GM23248 (cell line): ENCODE measurements at places on chromosomes 5 and 9. TPM values are rescaled to one million over a fixed set of nuclear protein-coding genes. Genes with fewer than 3 reads are reported as not detected.

DNA sequence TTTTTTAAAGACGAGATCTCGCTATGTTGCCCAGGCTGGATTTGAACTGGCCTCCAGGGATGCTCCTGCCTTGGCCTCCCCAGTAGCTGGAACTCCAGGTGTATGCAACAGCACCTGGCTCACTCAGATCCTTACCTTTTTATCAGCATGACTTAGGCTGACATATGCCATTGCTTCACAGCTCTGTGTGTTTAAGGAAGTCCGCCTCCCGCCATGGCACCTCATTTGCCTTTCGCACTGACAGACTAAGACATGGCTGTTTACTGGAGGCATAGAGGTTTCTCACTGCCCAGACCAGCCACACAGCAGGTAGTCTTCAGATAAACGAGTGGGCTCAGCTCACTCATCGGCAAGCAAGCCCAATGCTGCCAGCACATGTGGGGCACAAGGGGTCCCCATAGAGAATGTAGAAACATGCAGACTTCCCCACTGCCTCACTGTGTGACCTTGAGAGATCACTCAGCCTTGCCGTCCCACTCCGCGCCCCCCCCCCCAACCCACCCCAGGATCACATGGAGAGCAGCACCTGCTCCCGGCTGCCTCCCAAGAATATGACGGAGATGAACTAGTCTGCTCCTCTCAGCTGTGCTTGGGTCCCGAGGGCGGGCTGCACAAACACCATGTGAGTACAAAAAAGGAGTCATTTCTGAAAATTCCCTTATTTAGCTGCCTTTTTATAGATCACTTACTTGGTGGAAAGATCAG, 62.8 kb downstream of the DCP2 start:
- no peak for DNase-seq

GRCh38 chr5:173230690-173231380, 4.2 kb downstream of the NKX2-5 start:
- no peak for DNase-seq

GRCh38 chr5:35136386-35136785, 88.6 kb upstream of the AGXT2 start:
- DNase-seq: peak; percentile 100

DNA sequence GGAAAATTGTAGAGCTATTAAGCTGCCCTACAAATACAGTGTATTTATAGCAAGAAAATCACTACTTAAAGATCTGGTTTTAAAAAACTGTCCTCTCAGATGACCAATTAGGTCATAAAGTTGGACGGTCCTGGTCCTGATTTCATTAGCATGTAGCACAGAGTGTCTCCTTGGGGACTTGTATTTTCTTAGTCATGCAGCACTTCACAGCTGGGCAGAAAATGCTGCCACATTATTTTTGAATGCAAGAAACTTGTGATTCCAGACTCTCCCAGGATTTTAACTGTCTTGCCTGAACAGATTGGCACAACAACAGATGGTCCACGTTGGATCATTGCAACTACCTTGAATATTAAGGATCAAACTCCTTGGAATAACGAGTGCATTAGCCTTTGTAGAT, 348.1 kb upstream of the SGCD start:
- peak; percentile 24 for DNase-seq

DNA sequence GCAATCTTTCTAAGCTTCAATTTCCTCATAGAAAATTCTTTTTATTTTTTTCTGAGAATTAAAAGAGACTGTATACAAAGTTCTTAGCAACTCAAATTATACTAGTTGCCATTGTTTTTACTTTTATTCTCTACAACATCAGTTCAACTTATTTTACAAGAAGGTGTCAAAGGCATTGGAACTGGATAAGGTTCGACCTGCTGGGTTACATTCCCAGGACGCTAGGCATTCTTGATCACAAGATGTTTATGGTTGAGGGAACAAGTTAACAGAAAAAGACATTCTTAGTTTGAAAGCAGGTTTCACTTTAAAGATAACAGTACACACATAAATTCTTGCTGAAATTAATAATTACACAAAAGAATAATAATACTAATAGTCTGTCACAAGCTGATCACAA, 163.5 kb upstream of the SNX2 start:
- DNase-seq: no peak

GRCh38 chr5:52491071-52491787, 296.5 kb upstream of the ITGA1 start:
- DNase-seq: no peak

DNA sequence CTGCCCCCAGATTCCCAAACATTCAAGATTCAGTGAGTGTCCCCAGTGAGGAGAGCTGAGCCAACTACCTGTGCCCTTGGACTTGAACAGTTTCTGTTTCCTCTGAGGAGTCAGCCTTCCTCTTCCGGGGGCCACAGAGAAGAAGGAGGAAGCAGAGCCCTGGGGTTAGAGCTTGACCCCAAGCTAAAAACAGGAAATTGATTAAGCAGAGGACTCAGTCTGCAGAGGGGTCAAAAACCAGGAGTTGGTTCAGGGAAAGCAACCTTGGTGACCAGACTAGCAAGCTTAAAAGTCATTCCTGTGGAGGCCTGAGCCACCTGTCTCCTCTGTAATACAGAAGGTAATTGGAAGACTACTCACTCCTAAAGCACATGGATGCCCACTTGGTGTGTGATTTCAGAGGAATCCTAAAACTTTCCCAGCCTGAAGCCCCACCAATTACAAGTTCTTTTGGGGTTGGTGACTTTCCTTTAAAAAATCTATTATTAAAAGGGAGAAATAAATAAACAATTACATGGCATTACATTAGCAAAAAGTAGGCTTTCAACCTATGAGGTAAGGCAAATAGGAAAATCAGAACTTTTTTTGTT, 64.2 kb upstream of the SELENOP start:
- no peak for DNase-seq

DNA sequence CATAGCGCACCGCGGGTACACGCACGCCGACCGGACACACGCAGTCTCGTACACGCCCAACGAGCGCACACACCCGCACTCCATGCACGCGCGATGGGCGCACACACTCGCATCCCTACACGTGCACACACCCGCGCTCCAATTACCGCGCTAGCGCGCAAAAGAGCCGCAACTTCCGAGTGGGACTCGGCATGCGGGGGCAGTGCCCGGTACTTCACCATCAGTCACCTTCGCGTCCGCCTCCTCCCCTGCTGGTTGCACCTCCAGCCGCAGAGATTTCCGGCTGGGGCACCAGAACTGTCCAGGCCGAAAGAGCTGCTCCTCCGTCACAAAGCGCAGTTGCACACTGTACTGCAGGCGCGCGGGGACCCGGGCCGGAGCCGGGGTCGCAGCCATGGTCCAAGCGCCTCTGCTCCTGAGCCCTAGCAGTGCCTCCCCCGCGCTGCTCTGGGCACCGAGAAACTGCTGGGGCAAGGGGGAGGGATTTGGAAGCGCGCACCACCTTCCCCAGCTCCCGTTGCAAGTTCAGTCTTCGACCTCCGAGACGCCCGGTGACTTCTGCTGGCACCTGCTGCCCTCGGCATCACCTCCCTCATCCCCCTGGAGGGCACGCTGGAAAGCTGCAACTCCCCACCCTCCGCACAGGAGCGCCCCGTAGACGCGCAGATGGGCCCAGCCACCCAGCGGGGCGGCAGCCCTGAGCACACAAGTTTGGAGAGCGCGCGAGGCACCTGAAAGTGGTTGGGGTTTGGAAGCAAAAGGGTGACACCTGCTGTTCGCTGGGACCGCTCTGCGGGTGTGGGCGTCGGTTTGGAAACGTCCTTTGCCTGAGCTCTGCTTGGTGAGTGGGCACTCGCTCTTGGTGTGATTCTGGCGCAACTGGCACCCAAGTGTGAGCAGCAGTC, 337.4 kb upstream of the PUM3 start:
- DNase-seq: peak; percentile 38

GRCh38 chr9:7286101-7286500, 513.5 kb downstream of the DMAC1 start:
- DNase-seq: no peak

DNA sequence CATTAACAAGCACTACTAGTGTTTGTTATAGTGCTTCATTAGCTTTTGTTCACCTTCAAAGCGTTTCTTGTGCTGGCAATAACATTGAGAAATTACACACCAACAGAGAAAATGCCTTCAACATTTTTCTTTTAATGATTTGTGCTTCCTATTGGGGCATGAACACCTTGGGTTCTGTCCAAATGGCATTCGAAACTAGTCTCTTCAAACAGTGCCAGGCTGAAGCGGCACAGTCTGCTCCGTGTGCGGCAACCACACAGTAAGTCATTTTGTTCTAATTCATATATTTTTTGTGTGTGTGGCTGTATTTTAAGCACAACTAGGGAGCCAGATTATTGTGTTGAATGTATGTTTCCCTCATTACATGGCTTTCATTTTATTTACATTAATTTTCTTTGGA, 414.7 kb upstream of the SGCD start:
- DNase-seq: no peak

GRCh38 chr9:87880683-87881082, 2.0 kb upstream of the SPATA31E1 start:
- DNase-seq: no peak

GRCh38 chr9:70192707-70193106, 66.1 kb upstream of the SMC5 start:
- DNase-seq: no peak

- DNase-seq: no peak
These were observed 165.6 kb upstream of the MPDZ start for GRCh38 chr9:13445103-13445500.

DNA sequence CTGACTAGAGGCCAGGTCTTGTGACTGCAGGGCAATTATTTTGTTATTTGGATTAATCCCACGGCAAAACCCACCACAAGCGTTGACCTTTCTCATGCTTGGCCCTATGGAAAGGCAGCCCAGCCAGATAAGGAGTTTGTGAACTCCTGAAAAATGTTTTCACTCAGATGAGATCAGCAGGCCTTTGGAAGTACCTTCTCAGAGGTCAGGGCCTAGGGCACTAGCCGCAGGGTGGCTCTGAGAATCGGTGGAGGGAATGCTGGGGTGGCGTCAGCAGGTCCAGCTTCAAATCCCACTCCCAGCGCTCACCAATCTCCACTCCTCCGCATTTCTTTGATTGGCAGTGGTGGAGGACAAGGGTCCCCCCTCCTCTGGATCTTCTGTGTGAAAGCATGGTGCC, 194.4 kb downstream of the GADD45G start:
- no peak for DNase-seq

- DNase-seq: peak; percentile 89
These were observed 216.2 kb upstream of the CLINT1 start for GRCh38 chr5:158074992-158075769.

- peak; percentile 36 for DNase-seq
These were observed 222.6 kb downstream of the EBF1 start for GRCh38 chr5:158877124-158877581.

Gene MLANA
- total RNA-seq: not detected in 2 replicates

Gene SEMA4D
- total RNA-seq: 0.11 and 1.3 TPM in 2 replicates

Gene INSL6
- not detected in 2 replicates for total RNA-seq

Gene TAF11L8
- total RNA-seq: not detected in 2 replicates

Gene SH3TC2
- total RNA-seq: 1.1 and 1.5 TPM in 2 replicates
